A549 treated with CORT108297 at 1 μM for 4 hours (cell line): ENCODE measurements at places on chromosomes 3 and 15. TPM values are rescaled to one million over a fixed set of nuclear protein-coding genes. Genes with fewer than 3 reads are reported as not detected.

The CMTM8 gene
- 7.0 to 10.5 TPM (median 10.1 TPM) in 5 replicates for total RNA-seq

The FOXP1 gene
- total RNA-seq, result 6.0 to 10.2 TPM (median 9.4 TPM) in 5 replicates

The PIF1 gene
- total RNA-seq, result 12.6 to 23.0 TPM (median 19.2 TPM) in 5 replicates

The KCNAB1 gene
- not detected in 5 replicates for total RNA-seq

The CDHR4 gene
- total RNA-seq, result 0.12 to 0.65 TPM (median 0.43 TPM) in 5 replicates

The MYRIP gene
- total RNA-seq, result 0.03 to 0.04 TPM in 2 of 5 replicates, not detected in the others

The PLA2G4F gene
- total RNA-seq, result not detected in 5 replicates

The GOLGA8J gene
- total RNA-seq, result 0.06 to 0.07 TPM (median 0.06 TPM) in 3 of 5 replicates, not detected in the others

The ITPKA gene
- 1.3 to 2.5 TPM (median 2.0 TPM) in 5 replicates for total RNA-seq

The GABRR3 gene
- total RNA-seq, result not detected in 5 replicates

The MNS1 gene
- 2.2 to 4.3 TPM (median 3.2 TPM) in 5 replicates for total RNA-seq

The DAPK2 gene
- 3.8 to 5.4 TPM (median 3.9 TPM) in 5 replicates for total RNA-seq

The CISH gene
- total RNA-seq, result 0.51 to 0.66 TPM (median 0.58 TPM) in 5 replicates

The TF gene
- total RNA-seq, result 0.69 to 1.5 TPM (median 1.2 TPM) in 5 replicates

The GPR160 gene
- 1.3 to 2.1 TPM (median 1.7 TPM) in 5 replicates for total RNA-seq

The NTRK3 gene
- 17.6 to 23.0 TPM (median 21.1 TPM) in 5 replicates for total RNA-seq

The RTP3 gene
- not detected in 5 replicates for total RNA-seq

The CRABP1 gene
- 1.6 to 2.3 TPM (median 1.8 TPM) in 5 replicates for total RNA-seq

The DNAJC19 gene
- 19.1 to 26.7 TPM (median 21.7 TPM) in 5 replicates for total RNA-seq

The HRG gene
- total RNA-seq, result not detected in 5 replicates

The CHRNA7 gene
- total RNA-seq, result 2.4 to 4.8 TPM (median 4.2 TPM) in 5 replicates

The CHRNB4 gene
- 0.76 to 1.3 TPM (median 1.0 TPM) in 5 replicates for total RNA-seq

The LTF gene
- 0.15 TPM in 1 of 5 replicates, not detected in the others for total RNA-seq

The NPRL2 gene
- 12.2 to 15.4 TPM (median 13.0 TPM) in 5 replicates for total RNA-seq

The C3orf18 gene
- total RNA-seq, result 2.4 to 2.7 TPM (median 2.6 TPM) in 5 replicates

The SMARCC1 gene
- total RNA-seq, result 21.7 to 28.1 TPM (median 26.2 TPM) in 5 replicates

The TCF12 gene
- total RNA-seq, result 29.4 to 47.8 TPM (median 41.9 TPM) in 5 replicates

The NMD3 gene
- 41.9 to 72.0 TPM (median 47.8 TPM) in 5 replicates for total RNA-seq

The ROBO1 gene
- total RNA-seq, result 9.1 to 16.4 TPM (median 13.2 TPM) in 5 replicates

The RTP1 gene
- not detected in 5 replicates for total RNA-seq

The GRM2 gene
- total RNA-seq, result 0.01 to 0.05 TPM (median 0.03 TPM) in 4 of 5 replicates, not detected in the other

The MUC20 gene
- 0.25 to 0.73 TPM (median 0.50 TPM) in 5 replicates for total RNA-seq
